ENCODE measurements at places on chromosomes 7 and 10.

DNA sequence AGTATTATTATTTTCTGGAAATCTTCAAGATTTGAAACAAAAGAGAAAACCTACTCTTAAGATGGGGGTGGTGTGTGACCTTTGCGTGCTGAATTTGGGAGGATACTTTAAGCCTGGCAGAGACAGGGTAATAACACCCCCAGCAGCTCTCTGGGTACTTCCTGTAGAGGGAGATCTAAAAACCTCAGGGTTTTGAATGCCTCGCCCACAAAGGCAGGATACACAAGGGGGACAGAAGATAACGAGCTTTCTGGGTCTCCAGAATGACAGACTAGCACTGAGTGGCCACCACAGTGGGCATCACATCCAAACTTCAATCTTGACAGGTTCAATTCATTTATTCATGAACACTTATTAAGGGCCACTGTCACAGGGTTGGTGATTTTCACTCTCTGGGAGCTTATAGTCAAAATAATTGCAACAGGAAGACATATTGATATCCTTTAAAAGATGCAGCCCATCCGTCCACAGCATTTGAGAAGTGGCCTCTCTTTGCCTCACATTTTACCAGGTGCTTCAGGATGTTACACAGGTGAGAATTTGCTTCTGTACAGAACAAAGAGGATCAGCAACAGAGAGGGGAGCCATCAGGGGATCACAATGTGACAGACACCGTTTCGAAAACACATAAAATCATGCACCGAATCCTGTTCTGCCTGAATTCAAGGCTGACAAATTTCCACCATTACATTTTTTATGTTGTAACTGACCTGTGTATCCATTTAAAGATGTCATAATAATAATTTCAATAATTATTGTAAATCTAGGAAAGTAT, 14.3 kb downstream of the CPA1 start:
- no peak for DNase-seq

GRCh38 chr10:105192861-105193260, 551.8 kb downstream of the SORCS3 start:
- no peak for DNase-seq

DNA sequence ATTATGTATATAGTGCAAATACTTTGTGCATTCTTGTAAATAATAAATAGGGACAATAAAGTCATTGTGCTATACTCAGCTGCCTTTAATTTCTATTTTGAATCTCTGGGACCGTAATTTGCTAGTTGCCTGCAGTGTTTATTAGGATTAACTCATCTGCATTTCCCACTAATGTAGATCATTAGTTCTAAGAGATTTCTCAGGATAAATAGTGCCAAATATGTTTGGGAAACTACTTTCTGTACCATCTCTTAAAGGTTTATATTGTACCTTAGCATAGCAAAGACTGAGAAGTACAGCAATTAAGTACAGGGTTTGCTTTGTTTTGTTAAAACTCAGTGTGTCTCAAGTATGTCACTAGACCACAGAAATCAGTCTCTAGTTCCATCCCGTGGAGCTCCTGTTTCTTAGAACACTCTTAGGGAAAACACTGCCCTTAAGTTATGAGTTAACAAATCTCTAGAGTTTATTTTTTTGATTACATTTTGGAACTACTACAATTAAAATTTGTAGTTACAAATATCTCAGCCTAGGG, 26.0 kb downstream of the ADD3 start:
- DNase-seq = no peak

GRCh38 chr7:2066251-2066919, 166.4 kb downstream of the MAD1L1 start:
- DNase-seq = no peak

- DNase-seq = no peak
Measured at GRCh38 chr7:69213878-69214277, 384.4 kb upstream of the AUTS2 start.

DNA sequence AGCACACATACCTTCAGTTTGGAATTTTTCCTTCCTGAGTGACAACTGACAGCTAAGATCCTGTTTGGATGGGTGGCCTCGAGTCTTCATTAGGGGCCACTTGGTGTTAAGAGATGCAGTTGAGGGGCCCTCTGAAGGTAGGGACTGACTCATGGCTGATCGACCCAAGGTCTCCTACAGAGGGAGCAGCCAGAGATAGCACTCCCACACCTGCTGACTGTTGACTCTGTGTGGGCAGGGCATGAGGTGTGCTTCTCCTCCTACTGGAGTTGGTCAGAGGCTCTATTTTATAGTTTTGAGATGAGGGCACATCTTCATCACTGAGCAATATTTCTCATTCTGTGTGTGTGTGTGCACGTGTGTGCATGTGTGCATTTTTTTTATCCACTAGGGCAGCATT, 378.8 kb upstream of the PODXL start:
- no peak for DNase-seq

- no peak for DNase-seq
Measured at GRCh38 chr7:71705217-71705616, 573.3 kb downstream of the GALNT17 start.

GRCh38 chr10:93039721-93040120, 20.9 kb upstream of the CYP26C1 start:
- DNase-seq = peak; percentile 43

DNA sequence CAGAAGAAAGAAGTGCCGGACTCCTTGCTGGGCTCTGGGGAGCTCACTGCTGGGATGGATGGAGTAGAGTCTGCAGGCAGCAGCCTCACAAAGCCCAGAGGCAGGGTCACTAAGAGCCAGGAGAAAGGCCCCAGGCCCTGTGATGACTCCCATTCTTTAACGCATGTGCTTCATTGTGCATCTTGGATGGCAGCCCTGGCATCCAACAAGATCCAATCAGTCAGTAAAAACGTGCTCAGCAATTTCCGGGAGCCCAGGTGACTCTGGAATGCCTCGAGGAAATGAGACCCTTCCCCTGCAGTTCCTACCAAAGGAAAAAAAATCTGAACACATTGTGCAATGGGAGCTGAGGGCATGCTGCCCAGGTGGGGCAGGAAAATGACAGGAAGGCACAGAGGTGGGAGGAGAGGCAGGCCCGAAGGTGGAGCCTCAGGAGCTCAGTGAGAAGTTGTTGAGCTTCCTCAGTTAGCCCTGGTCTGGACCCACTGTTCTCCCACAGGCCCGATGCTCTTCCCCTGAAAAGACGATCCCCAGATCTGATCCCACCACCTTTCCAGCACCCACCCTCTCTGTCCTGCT, 60.7 kb upstream of the TMEM72 start:
- no peak for DNase-seq

- DNase-seq = no peak
Measured at GRCh38 chr10:11612021-11613001, 861 bp upstream of the USP6NL start.

GRCh38 chr7:100791881-100792666, 35.2 kb downstream of the EPHB4 start:
- no peak for DNase-seq

DNA sequence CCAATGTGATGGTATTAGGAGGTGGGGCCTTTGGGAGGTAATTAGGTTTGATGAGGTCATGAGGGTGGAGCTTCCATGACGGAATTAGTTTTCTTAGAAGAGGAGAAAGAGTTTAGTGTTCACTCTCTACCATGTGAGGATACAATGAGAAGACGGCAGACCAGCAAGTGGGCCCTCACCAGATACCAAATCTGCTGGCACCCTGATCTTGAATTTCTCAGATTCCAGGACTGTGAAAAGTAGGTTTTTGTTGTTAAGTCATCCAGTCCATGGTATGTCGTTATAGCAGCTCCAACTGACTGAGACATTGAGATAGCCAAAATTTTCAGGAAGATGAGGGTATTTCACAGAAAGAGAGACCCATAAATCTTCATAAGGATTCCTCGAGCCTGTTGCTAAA, 3.6 kb upstream of the TMEM196 start:
- no peak for DNase-seq

DNA sequence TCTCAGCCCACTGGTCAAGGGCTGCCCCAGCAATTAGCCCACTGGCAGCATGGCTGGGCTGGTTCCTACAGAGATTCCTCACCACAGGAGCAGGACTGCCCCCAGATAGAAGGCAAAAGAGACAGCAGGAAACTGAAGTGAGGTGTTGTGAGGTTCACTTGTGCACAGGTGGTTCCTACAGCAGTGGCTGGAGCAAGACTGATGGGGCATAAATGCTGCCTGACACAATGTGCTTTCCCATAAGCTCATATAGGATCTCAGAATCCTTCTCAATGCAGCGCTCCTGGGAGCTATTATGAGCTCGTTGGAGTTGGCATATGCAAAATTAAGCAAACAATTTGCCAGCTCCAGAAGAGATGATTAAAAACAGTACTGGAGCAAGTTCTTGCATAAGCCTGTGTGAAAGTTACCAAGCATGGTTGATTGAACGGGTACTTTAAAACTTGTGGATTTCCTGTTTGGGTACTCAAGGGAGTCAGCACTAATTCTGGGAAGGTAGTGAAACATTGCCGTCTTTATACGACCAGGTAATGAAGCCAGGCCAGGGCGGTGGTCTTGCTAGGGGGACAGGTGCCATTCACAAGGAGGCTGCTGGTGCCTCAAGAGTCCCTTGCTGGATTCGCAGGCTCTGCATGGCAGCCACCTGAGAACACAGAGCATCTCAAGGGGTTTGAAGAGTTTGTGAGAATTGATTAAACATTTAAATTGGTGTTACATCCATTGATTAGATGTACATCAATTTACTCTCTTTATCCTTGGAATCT, 20.3 kb upstream of the PRKCQ start:
- no peak for DNase-seq

All from amniotic epithelial cell (primary cell).